Vagina (tissue), 2 donors: ENCODE measurements at places on chromosomes 4 and X.

- no peak for DNase-seq
These were observed 21.5 kb downstream of the JADE1 start for GRCh38 chr4:128830906-128831503.

- DNase-seq = no peak
These were observed 2.1 kb upstream of the NSG1 start for GRCh38 chr4:4384837-4385236.

GRCh38 chrX:13786048-13786447 lies 30.8 kb downstream of the GPM6B start:
- no peak for DNase-seq

- DNase-seq = no peak
These were observed 95.9 kb upstream of the RPS6KA3 start for GRCh38 chrX:20362268-20363267.

GRCh38 chr4:21806991-21807390 lies 141.6 kb downstream of the KCNIP4 start:
- no peak for DNase-seq

- no peak for DNase-seq
These were observed 277.8 kb upstream of the EMCN start for GRCh38 chr4:100795581-100795980.

- DNase-seq = no peak
These were observed 124.2 kb downstream of the NFKB1 start for GRCh38 chr4:102625232-102625930.

DNA sequence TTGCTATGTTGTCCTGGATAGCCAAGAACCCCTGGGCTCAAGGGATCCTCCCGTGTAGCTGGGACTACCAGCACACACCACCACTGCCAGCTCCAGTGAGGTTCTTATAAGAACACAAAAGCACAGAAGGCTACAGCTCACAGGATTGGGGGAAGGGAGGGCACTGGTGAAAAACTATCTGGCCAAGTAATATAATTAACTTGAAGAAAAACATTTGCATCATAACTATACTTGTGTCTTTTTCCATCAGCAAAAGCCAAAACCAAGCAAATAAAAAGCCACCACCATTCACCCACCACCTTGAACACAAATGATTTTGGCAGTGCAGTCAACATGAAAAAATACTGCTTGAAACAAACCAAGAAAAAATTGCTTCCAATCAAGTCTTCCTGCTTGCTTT lies 188.2 kb downstream of the MAML3 start:
- DNase-seq = no peak

- no peak for DNase-seq
These were observed 182.4 kb upstream of the ARSJ start for GRCh38 chr4:114161809-114162208.

- no peak for DNase-seq
These were observed 410.2 kb downstream of the FAM47A start for GRCh38 chrX:33721927-33722326.

DNA sequence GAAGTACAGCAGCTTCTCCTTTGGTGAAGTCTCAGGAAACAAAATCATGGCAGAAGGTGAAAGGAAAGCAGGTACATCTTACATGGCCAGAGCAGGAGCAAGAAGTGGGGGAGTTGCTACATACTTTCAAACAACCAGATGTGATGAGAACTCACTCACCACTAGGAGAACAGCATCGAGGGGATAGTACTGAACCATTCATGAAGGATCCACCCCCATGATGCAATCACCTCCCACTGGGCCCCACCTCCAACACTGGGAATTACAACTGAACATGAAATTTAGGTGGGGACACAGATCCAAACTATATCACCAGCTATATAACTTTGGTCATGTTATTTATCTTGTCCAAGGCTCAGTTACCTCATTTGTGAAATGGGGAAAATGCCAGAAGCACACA lies 159.4 kb downstream of the OPHN1 start:
- no peak for DNase-seq

GRCh38 chrX:125289209-125289608 lies 30.5 kb upstream of the TEX13C start:
- no peak for DNase-seq

DNA sequence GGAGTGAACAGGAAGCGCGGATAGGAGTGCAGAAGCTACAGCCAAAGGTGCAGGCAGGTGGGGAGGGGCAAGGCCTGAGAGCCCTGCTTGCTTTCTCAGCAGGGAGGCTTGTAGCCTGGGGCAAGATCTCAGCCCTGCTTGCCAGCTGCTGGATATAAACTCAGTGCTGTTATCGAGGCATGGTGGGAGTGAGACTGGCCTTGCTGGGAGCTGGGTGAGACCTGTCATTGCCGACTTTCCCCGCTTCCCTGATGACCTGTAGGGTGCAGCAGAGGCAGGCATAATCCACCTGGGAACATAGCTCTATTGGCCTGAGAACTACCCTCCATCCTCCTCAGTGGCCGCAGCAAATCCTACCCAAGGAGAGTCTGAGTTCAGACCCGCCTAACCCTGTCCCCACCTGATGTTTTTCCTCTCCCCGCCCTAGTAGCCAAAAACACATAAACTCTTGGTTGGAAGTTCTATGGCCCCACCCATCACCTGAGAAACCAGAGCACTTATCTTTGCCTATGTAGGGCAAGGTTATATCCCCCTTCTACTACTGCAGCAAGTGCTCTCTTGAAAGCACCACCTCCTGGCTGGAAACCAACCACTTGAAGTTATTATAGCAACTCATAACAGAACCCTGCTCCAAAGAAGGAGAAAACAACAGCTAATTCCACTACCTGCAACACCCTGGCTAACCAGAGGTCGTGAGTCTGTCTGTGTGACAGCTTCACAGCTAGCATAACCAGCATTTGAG lies 80.7 kb downstream of the FHIP1A start:
- DNase-seq = no peak

DNA sequence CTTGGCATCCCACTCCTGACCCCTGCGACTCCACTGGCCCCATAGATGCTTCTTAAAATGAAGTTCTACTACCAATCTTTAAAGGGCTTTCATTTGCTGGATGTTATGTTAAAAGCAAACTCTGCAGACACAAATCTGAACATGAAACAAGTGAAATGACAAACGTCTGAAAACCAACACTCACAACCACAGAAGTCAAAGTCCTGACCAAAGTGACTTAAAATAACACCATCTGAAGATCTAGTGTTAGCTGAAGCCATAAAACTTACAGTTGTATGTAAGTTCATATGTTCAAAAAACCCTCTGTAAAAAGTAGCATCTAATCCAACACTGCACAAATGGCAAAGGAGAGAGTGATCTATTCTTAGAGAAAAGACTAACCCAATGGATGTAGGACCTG lies 178.7 kb downstream of the SH3KBP1 start:
- DNase-seq = no peak

DNA sequence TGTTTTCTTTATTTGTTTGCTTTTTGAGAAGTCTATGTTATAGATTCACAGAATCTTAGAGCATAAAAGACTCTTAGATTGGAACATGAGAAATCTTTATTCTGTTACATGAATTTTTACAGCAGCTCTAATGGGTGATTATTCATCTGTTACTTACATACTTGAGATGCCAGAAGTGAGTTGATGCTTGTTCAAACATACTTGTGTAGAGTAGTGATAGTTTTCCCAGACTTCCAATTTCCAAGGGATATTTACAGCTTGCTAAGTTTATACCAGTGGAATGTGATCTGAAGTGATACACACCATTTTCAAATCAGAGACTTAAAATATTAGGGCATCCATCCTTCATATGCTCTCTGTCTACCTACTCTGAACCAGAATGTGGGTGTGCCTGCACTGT lies 252.9 kb upstream of the SMIM31 start:
- no peak for DNase-seq

DNA sequence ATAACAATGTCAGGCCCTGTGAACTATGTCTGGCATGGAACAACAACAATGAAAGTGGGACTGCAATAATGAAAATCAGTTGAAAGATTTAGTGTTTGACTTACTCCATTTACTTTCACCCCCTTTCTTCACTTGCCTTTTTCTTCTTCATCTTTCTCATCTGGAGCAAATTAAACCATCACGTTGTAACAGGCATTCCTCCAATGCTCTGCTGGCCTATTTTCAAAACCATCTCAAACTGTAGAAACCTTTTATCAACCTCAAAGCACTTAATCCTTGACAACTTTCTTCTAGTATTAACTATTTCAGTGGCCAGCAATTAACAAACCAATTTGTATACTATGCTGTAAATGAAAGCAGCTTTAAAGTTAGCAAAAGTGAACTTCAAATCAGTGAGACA lies 8.3 kb downstream of the KLHL13 start:
- no peak for DNase-seq

GRCh38 chr4:100062921-100063320 lies 112.8 kb upstream of the H2AZ1 start:
- no peak for DNase-seq
